ENCODE measurements at places on chromosomes 3 and 15.

- DNase-seq = no peak
These were observed 142.8 kb downstream of the CNTN6 start for GRCh38 chr3:1235526-1236120.

DNA sequence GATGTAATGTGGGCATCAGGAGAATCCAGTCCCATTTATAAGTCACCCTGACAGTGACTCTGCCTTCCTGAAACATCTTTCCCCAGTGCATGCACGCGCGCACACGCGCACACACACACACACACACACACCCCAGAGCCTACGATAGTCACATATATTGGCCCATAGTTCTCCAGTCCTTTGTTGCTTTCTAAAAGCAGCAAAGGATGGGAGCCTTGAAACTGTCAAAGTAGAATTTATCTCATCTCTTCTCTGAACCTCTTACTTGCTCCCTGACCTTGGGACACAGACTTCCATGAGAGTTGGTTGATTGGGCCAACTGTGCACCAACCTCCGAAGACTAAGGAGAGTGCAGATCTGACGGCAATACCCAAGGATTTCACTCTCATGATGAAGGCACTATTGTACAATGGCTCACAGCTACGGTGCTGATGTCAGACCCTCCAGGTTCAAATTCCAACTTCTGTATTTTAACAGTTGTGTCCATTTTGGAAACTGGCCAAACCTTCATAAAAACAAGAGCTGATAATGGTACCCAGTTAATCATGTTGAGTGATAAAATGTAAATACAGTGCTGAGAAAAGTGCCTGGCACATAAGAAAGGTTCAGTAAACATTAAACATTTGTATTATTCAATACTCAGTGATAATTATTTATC, 8.3 kb downstream of the CPA3 start:
- no peak for DNase-seq

DNA sequence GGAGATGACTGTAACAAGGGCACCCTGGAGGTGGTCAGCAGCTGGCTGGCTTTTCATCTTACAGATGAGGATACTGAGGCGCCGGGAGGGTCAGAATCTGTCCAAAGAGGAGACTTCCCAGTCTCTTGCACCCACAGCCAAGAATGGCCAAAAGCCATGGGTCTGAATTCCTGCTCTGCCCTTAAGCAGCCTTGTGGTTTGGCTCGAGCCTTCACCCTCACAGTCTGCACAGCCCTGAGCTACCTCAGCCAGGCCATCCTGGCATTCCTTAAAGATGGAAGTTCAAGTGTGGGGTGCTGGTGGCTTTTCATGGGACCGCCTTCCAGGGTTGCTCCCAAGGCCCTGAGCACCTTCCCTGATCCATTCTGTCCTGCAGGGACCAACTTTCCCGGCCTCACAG, 59.2 kb downstream of the CACNA2D2 start:
- DNase-seq = no peak

GRCh38 chr3:3082234-3082924, 27.8 kb downstream of the IL5RA start:
- no peak for DNase-seq

DNA sequence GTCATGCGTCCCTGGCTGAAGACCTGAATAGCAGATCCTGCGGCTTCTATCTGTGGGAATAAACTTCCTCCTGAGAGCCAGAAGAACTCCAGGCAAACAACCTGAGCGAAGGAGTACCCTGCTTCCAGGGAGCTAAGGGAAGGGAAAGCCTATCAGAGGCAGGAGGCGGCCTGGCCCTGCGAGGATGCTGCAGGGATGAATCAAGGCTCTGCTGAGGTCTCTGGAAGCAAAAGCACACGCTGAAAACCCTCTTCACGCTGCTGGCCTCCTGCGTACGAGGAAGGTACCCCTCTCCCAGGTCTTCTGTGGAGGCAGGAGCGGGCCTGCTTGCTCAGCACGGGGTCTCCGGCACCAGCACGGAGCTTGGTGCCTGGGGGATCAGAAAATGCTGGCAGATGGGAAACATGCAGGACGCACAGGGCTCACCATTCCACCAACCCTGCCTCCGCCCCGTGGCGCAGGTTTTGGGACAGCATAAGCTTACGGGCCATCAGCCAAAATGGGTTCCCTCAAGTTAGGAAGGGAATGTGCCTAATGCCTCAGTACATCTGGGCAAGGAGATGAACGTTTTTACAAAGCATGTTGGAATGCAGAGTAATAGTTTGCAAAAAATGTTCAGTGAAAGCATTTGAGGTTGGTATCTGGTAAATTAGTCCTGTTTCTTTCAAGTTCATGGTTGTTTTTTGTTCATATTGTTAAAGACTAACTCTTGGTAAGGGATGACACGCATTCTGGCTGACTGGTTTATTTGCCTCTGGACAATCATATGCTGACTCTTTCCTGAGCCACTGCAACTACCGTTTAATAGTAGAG, 72.3 kb downstream of the CHSY1 start:
- DNase-seq = no peak

- no peak for DNase-seq
These were observed 20.6 kb upstream of the GOLIM4 start for GRCh38 chr3:168116279-168116678.

DNA sequence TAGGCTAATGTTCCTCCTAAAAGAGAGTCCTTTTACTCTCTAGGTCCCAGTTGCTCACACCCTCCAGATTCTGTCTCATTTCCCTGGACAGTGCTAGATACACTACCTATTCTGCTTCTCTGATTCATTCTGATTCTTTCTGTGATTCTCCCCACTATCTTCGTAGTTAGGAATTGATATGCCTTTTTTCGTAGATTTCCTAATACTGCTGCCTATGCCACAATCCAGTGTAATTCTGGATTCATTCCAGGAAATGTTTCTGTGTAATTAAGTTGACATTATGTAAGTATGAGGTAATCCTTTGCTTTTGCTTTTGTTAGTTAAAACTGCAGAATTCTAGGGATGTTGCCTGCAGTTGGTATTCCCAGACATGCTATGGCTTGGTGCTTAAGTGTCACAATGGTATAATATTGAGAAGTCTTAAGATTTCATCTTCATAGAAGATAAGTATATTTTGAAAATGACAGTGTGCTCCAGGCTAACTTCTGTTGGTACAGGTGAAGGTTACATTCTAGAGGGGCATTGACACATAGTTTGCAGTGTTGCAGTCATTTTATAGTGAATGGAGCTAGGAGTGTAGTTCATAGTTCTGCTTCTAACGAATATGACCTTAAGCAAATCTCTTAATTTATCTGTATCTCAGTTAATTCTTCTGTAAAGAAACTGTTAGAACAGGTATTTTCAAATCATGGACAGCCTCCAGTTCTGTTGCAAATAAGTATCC, 54.3 kb downstream of the RIOX2 start:
- DNase-seq = no peak

- no peak for DNase-seq
These were observed 22.6 kb downstream of the ALPK3 start for GRCh38 chr15:84839714-84840113.

- no peak for DNase-seq
These were observed 86.9 kb upstream of the PRTG start for GRCh38 chr15:55829826-55830225.

DNA sequence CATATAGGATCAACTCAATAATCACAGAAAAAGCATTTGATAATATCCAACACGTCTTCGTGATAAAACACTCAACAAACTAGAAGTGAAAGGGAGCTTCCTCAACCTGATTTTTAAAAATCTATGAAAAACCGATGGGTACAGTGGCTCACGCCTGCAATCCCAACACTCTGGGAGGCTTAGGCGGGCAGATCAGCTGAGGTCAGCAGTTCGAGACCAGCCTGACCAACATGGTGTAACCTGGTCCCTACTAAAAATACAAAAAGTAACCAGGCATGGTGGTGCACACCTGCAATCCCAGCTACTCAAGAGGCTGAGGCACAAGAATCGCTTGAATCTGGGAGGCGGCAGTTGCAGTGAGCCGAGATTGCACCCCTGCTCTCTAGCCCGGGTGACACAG, 2.2 kb upstream of the MFGE8 start:
- no peak for DNase-seq

DNA sequence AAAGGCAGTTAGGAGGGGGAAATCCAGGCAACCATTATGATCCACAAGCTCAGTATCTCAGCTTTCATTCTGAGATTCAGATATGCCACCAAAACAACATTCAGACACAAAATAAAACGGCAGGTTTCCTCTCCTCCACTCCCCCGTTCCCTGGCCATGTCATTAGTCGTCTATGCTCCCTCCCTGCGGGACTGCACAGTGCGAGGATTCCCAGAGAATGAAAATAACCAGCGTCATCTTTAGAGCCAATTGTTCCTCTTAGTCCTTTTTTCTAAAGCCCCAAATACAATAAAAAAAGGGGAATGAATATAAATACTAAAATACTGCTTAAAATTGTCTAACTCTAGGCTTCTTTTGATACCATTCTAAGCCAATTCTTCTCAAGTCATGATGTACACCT, 7.8 kb upstream of the SLCO3A1 start:
- DNase-seq = no peak

DNA sequence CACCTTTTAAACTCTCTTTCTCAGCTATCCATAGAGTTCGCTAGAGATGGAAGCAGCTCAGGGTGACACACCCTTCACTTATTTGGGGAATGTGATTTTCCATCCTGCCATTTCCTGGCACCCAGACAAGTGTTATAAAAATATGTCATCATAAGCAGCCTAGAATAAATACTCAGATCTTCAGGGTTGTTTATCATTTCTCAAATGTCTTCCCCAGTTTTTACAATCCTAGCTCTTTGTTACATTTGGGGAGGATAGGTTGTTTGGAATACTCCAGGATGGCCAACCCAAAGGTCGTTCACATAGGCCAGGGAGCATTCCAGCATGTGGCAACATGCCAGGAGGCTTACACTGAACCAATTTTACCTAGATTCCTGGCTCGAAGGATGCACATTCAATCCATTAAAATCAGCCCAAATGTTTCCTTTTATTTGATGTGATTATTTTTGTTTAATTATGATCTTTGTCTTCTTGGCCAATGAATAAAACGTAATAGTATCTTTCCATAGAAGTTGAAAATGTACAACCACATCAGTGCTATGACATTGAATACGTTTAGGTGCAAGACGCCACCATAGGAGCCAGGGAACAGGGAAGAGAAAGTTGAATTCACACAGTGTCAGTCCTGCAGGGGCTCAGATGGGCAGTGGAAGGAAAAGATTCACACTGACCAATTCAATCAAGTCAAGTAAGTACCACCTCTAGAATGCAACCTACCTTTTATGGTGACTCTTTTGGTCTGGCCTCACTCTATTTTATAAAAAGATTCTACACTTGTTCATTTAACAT, 537.7 kb upstream of the MDFIC2 start:
- no peak for DNase-seq

GRCh38 chr15:48667701-48668100, 22.2 kb upstream of the FBN1 start:
- no peak for DNase-seq

DNA sequence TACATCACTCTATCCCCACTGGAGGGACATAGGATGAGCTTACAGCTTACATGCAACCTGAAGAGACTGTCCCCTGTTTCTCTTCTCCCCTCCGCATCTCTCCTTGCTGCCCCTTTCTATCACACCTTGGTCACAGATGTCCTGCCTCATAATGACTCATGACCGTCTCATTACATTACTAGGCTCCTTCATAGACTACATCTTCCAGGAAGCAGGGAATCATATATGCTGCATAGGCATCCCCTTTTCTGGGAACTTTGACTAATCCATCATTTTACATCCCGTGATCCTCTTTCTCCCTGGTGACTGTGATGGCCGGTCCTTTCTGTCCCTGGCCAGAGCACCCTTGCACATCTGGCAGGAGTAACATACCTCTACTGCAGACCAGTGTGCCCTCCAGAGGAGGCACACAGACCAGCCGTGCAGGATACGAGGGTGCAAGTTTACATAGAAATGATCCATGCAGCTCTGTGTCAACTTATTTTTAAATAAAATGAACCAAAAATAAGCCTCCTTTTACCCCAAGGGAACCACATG, 188.9 kb downstream of the CACNA2D3 start:
- no peak for DNase-seq

GRCh38 chr3:23811919-23812318, 6.2 kb downstream of the UBE2E1 start:
- no peak for DNase-seq

DNA sequence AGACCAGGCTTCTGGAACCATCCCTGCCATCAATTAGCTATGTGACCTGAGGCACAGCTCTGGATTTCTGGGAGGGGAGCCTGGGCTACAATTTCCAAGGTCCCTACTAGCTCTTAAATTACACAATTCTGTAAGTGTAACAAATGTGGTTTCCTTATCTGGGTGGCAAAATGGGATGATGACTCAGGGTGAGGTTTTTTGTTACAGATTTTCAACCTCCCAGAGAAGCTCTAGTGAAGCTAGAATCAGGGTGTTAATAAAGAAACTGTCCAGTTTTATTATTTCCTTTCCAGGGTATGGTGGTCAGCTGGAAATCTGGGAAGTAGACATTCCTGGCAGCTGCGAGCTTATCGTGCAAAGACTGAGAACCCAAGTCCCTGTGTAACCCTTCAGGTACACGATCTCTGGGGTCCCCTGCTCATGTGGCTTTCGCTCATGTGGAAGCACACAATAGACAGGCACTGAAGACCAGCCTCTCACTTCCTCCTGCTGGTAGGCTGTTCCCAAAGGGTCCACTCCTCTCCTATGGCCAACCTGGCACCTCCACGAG, 7.3 kb downstream of the RAB27A start:
- DNase-seq = no peak

- no peak for DNase-seq
These were observed 5.6 kb downstream of the CFAP92 start for GRCh38 chr3:128988286-128988685.

DNA sequence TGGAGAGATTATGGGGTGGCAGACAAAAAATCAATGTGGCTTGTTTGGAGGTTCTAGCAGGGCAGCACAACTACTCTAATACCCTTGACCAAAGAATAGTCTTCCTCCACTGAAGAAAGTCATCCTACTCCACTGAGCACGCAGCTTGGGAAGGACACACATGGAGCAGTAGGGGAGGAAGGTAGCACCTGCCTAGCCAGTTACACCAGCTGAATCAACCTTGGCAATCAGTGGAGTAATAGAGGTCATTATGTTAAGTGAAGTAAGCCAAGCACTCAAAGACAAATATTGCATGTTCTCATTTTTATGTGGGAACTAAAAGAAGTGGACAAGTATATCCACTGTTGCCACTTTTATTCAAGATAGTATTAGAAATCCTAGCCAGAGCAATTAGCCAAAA, 555.8 kb upstream of the ALCAM start:
- no peak for DNase-seq

- DNase-seq = no peak
These were observed 215.9 kb upstream of the STAC start for GRCh38 chr3:36164400-36164799.

- DNase-seq = peak; percentile 53
These were observed 539 bp upstream of the PLCL2 start for GRCh38 chr3:16884084-16884747.

DNA sequence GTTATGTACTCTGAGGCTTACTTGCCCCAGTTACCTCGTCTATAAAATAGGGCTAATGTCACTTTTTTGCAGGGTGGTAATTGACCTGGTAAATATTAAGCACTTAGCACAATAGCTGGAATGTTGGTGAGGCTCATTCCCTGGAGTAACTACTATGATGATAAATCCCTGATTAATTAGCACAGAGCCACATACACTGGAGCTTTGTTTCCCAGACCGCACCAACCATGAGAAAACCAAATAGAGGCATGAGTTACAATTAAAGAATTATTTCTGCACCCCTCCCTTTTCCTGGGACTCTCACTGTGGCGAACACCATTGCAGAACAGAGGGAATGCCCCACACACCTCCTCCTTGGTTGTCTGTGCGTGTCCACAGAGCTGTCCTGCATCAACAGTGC, 76.6 kb upstream of the CPOX start:
- DNase-seq = no peak

- DNase-seq = no peak
These were observed 338.3 kb upstream of the ZNF385D start for GRCh38 chr3:22089284-22089683.
